NCI-H187 treated with DMSO at 0.1 percent for 48 hours (cell line): ENCODE measurements at places on chromosomes 4 and X.

GRCh38 chr4:170080496-170080895 is 9.3 kb downstream of the AADAT start:
- no peak for DNase-seq

DNA sequence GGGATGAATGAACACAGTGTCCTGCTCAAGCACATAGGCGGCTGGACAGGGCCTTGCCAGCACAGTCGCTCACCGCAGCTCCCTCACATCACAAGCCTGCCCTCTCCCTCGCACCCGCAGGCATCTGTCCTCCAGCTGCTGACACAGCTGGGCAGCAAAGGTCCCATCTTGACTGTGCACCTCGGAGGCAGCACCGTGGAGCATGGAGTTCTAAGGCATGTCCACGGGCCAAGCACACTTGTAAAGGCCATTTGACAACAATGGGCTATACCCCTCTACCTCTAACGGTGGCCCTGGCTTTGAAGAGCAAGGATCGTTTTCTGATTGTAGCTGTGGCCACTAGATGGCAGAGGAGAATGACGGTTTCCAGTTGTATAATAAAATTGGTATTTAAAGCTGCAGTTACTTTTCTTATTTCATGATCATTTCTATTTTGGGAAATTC is 53.8 kb downstream of the APLN start:
- no peak for DNase-seq

DNA sequence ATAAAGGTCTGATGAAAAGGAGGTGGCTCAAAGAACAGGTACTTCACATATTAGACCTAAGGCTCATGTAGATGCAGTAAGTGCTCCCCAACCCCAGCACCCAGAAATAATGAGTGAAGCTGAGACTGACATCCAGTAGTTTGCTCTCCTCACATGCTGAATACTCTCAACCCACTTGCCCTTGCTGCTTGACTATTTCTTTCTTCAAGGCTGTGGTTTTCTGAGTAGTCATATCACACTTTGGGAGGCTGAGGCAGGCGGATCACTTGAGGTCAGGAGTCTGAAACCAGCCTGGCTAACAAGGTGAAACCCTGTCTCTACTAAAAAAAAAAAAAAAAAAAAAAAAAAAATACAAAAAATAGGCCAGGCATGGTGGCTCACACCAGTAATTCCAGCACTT is 51.5 kb upstream of the PRPS1 start:
- DNase-seq: no peak

DNA sequence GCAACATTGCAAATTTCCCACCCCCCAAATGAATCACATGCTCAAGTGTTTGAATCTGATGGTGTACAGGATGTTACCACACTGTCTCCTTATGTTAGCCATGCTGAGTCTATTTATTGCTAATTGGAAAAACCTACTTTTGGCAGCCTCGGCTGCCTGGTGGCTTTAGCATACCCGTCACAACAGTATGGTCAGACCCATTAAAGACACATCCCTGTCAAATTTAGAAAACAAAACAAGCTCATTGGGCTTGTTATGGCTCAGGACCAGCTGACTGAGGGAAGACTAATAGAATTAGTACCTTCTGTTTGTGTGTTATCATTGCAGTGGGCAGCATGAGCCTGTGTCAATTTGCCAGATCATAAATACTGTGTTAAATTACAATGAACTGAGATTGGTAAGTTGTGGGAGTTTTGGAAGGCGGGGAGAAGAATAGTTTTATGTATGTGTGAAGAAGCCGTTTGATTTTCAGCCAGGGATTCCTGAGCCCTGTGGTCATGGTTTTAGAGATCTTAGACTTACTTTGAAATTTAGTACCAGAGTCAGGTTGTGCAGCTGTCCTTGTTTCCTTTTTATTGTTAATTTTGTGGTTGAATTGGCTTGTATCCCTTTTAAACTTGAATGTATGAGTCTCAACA is 66.8 kb downstream of the POLA1 start:
- no peak for DNase-seq

DNA sequence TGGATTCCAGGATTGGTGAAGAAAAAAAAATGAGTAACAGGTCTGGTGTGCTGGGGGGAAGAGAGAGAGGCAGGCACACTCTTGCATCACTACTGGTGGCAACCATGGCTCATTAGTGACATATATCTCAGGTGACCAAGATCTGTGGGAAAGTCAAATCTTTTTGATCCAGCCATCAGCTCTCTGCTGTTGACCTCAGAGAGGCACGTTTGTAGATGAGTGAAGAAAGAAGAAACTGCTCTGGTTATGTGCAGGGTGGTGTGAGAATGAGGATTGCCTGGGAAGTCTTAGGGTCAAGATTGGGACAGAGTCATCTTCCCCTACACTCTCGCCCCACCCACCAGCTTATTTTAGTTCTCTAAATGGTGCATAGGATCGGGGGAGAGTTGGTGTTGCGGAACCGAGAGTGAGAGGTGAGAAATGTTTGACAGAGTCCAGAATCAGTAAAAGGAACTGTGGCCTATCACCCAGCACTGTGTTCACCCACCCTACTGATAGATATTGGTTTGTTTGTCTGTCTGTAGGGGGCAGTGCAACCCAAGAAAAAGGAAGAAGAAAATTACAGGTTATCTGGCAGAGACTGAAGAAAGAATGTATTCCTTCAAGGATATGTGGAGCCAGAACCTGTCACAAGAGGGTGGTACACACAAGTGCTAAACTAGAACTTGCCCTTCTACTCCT is 21.9 kb downstream of the ARMCX6 start:
- DNase-seq: no peak

GRCh38 chr4:151429957-151430570 is 21.1 kb downstream of the FHIP1A start:
- DNase-seq: no peak

GRCh38 chr4:85607624-85608023 is 132.7 kb downstream of the ARHGAP24 start:
- peak; percentile 29 for DNase-seq

GRCh38 chrX:42934020-42934726 is 156.2 kb upstream of the PPP1R2C start:
- no peak for DNase-seq

DNA sequence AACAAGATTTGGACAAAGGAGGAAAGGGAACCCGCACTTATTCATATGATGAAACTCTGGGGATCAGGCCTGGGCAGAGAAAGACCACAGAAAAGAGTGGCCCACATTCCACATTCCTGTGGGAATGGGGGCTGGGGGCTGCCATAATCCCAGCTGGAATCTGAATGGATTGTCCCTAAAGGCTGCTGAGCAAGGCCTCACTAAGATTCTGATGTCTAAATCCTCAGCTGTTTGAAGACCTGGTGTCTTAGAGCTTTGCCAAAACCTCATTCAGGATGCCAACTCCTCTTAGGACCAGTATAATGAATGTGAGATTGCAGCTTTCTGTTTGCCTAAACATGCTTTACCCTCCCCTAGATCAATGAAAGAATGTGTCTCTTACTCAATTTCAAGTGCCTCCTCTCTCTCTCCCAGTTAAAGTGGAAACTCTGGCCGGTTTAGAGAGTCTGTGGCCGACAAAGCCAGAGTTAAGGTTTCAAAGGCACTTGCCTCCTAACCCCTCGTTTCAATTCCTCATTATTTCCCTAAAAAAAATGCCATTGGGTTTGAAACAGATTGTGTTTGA is 33.3 kb upstream of the GPC4 start:
- DNase-seq: no peak

DNA sequence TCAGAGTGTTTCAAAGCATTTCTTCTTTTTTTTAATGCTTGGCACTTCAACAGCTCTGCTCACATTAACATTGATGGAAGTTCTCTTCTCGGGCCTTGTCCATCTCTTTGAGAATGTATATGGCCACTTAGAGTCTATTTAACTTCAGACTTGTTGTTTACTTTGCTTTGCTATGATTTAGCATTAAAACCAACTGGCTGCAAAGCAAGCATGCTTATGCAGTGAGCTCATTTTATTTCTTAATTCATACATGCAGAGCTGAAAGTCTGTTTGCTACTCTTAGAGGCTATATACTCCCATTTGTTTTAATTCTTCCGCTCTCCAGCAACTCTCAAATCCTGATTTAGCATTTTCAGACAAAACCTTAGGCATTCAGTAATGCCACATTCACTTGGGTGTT is 107.6 kb upstream of the PACRGL start:
- DNase-seq: peak; percentile 88

DNA sequence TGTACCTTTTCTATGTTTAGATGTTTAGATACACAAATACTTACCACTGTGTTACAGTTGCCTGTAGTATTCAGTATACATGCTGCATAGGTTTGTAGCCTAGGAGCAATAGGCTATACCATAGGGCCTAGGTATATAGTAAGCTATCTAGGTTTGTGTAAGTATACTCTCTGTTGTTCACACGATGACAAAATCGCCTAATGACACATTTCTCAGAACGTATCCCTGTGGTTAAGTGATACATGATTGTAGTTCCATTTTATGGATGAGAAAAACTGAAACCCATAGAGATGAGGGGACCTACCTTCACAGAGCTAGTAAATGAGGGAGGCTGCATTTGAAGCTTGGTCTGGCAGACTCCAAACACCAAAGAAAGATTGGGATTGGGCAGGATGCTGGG is 79.4 kb upstream of the EFNB1 start:
- no peak for DNase-seq

DNA sequence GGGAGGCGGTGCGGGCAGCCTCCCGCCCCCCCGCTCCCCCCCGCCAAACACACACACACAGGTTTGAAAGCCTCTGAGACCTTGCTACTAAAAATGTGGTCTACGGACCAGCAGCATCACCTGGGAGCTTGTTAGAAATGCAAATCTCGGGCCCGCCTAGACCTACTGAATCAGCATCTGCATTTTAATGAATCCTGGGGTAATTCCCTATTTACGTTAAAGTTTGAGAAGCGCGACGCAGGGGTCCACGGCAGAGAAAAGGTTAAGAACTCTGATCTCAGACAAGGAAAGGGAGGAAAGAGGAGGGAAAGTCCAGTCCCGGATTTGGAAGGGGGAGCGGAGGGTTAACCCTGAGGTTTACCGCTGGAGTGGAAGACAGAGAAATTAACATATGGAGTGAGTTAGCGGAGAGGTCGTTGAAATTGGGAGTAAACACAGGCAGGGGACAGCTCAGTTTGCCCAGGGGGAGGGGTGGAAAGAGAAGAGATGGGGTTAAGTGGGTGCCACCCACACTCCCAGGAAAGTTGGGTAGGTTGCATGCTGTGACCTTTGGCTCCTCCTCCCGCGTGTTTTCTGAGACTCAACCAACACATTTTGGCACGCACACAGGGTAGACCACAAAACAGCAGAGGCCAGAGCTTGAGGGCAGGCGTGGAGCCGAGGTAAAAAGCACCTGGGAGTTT is 483.6 kb downstream of the BCOR start:
- DNase-seq: no peak

DNA sequence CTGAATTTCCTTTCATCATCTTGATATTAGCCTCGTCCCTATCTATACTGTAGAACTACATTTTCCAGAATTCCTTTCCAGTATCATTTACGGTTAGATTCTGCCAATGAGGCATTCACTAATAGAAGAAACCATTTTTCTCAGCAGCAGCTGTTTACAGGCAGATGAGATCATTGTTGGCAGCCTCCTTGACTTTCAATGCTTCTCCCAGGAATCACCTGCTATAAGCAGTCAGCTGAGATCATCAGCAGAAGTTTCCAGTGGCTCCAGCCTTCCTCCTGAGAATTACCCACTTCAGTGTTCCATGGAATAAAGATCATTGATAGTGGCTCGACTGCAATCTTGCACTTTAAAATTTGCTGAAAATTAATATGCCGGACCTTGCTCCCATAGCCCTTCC is 157.3 kb upstream of the TET2 start:
- DNase-seq: no peak

DNA sequence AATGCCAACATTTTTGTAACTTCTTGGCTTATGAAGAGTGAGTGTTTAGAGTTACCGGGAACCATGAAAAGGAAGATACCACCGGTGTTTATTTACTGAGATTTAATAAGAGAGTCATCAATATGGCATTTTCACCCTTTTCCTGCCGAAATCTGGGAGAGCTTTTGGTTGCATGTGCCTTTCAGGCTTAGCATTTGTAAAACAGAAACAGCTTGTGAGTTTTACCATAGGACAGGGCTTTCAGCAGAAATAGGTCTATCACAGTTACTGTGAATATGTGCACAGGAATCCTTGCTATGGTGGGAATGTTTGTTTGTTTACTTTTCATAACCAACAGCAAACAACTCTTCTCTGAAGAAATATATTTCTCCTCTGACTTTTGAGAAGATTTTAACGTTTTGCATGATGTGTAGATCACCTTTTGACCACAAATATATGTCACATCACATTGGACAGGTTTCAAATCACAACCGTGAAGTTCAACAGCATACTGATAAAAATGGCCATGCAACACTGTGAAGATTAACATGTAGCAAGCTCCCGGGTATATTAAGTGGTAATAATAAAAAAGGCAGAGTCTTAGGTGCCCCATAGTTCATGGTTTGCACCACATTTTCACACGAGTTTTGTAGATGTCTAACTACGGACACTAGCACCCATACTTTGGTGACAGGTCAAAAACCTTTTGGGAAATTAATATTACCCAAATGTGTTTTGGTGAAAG is 21.3 kb downstream of the ARHGAP24 start:
- DNase-seq: no peak

DNA sequence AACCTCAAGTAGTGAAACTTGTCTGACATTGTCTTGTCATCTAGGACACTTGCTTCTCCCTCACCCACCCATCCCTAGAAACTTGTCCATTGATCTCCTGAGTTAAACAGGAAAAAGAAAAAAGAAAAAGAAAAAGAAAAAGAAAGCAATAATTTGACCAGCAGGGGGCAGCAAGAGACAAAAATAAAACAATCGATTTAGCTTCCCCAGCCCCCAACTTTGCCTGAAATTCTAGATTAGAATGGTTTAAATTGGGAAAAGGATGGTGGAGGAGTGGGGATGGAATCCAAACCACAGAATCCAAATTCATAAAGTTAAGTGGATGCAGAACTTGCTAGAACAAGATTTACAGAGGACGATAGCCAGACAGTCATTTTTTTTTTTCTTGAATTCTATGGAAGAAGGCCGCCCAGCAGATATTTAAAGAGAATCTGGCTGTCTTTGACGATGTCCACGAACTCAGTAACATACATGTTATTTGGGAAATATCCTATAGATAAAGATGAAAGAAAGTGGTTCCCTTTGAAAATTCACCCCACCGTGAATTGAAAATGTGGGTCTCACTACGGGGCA is 282.9 kb downstream of the USP46 start:
- DNase-seq: no peak

GRCh38 chrX:111309083-111309482 is 38.8 kb upstream of the CAPN6 start:
- no peak for DNase-seq

DNA sequence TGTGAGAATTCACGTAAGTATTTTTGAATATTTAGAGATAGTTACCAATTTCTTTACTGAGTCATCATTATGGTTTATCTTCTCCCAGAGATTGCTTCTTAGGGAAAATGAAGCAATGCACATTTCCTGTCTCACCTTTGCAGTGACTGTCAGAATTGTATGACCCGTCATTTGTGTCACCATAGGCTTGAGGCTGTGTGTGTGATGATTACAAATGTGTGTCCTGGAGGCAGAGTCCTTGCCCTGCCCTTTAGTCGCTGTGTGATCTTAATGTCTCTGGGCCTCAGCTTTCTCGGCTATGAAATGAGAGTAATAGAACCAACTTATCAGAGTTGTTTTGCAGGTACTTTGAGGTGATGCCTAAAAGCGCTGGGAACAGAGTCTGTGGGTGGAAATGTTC is 13.9 kb downstream of the HCCS start:
- no peak for DNase-seq

GRCh38 chr4:169208090-169208455 is 62.7 kb downstream of the SH3RF1 start:
- DNase-seq: no peak
